NCI-H446 (cell line): ENCODE measurements at places on chromosomes 5 and 9.
A peak's percentile ranks its signal among the peaks of the same experiment; 100 is the strongest.

- DNase-seq, result no peak
These were observed 37.7 kb upstream of the PLPPR1 start for GRCh38 chr9:100990605-100991381.

GRCh38 chr5:56320686-56321085 is 87.6 kb upstream of the ANKRD55 start:
- no peak for DNase-seq

DNA sequence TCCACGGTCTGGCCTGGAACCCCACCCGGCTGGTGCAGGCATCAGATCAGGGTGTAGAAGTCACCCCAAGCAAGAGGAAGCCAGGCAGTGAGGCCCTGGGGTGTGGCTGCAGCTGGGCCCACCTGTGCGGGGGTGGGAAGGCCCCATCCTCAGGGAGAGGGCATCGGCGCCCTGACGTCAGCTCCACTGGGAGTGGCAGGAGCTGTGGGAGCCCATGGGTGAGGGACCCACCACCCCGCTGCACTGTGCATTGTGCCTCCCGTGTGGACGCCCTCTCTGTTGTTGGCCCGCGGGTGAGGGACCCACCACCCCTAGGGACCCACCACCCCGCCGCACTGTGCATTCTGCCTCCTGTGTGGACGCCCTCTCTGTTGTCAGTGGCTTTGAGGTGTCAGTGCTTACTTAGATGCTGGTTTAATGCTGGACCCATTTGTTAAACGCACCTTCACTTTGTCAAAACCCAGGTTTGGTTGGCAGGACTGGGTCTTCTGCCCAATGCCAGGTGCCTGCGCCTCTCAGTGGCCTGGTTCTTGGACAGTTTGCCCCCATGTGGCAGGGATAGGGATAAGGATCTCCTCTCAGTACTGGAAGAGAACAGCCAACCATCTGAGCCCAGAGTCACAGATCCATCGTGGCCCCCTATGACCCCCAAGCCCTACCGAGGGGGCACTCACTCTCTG is 6.9 kb upstream of the EXOC3 start:
- no peak for DNase-seq

- DNase-seq, result peak; percentile 36
These were observed 324.9 kb upstream of the IRX4 start for GRCh38 chr5:2207416-2208238.

DNA sequence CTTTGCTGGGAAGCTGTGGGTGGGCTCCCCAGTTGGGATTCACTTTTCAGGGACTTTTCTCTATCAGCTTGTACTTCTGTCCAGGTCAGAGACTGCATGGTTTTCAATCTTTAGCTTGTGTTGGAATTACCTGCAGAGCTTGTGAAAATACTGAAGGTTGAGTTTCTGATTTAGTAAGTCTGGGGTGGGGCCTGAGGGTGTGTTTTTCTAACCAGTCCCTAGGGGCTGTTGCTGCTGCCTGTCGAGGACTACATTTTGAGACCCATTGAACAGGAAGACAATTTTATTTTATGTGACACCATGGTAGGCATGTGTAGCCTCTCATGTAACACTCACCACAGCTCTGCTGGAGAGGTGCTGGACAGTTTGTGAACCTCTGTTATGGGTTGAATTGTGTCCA is 14.7 kb upstream of the MLANA start:
- DNase-seq, result no peak

GRCh38 chr5:172383191-172383802 is 71.0 kb downstream of the SH3PXD2B start:
- DNase-seq, result no peak

DNA sequence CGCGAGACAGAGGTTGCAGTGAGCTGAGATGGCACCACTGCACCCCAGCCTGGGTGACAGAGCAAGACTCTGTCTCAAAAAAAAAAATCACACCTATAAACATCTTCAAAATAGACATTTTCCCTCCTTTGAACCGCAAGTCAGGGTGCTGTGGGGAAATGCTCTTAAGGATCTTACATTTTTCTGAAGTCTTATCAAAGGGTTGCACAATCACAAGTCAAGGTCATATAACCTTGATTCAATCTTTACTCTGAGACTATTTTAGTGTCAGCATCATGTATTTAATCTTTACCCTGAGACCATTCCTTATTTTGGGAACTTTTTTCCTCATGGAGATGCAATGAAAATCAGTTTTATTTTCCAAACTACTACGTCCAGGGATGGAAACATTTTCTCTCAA is 62.8 kb upstream of the RANBP3L start:
- DNase-seq, result no peak

DNA sequence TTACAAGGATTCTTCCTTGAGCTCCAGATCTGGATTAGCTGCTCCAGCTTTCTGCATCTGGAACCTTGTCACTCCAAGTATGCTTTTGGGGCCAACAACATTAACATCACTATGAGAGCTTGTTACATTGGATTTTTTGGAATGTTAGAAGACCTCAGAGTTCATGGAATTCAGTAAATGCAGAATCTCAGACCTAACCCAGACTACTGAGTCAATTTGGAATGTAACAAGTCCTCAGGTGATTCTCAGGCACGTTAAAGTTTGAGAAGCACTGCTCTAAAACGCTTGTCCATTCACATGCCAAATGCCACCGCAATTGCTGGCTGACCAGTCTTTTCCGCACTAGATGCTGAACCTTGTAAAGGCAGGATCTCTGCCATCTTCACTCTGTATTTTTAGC is 251.4 kb upstream of the TRIM32 start:
- DNase-seq, result no peak

- DNase-seq, result no peak
These were observed 40.2 kb downstream of the CYFIP2 start for GRCh38 chr5:157306081-157306480.

GRCh38 chr9:101858026-101858425 is 119.6 kb upstream of the GRIN3A start:
- DNase-seq, result peak; percentile 9

- DNase-seq, result no peak
These were observed 314.5 kb upstream of the TLE4 start for GRCh38 chr9:79257228-79257781.

GRCh38 chr5:7759257-7759871 is 91.6 kb downstream of the CFAP90 start:
- no peak for DNase-seq

GRCh38 chr9:129639756-129640085 is 2.2 kb downstream of the ASB6 start:
- no peak for DNase-seq

GRCh38 chr5:54251981-54252380 is 58.4 kb downstream of the ARL15 start:
- DNase-seq, result no peak

DNA sequence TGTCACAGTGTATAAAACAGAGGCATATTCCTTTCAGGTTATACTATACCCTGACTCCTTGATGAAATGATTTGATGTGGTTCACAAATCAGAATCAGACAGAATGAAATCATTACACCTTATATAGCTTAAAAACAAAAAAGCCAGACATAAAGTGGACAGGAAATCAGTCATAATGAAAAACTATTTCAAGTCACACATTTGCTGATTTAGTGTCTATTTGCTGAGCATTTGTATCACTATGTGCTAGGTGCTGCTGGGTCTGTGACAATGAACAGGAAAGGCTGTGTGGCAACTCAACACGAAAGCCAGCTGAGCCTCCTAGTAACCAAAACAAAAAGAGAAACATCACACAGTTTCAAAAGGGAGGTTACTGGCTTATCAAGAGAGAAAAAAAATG is 194.0 kb downstream of the EFNA5 start:
- DNase-seq, result no peak

- DNase-seq, result no peak
These were observed 585.5 kb downstream of the TLE1 start for GRCh38 chr9:81103597-81104471.

- DNase-seq, result no peak
These were observed 62.9 kb downstream of the SMIM23 start for GRCh38 chr5:171848486-171848885.

GRCh38 chr9:8628791-8629190 is 829.2 kb upstream of the DMAC1 start:
- no peak for DNase-seq

DNA sequence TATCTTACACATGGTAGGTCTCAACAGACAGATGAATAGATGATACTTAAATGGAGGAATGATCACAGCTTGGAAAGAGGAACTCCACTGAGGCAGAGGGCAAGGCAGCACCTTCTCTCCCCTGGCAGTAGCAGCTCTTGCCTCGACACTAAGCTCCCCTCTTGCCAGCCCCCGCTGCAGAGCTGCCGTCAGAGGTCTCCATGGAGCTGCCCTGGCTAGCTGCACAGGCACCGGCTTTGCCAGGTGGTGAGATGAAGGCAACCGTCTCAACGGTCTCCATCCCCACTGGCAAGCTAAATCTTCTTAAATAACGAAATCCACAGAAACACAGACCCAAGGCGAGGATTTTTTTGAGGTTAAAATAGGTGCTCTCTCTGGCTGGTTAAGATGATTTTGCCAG is 81.2 kb downstream of the CRB2 start:
- DNase-seq, result no peak
